ENCODE measurements at places on chromosomes 3 and 15.
A peak's percentile ranks its signal among the peaks of the same experiment; 100 is the strongest.

DNA sequence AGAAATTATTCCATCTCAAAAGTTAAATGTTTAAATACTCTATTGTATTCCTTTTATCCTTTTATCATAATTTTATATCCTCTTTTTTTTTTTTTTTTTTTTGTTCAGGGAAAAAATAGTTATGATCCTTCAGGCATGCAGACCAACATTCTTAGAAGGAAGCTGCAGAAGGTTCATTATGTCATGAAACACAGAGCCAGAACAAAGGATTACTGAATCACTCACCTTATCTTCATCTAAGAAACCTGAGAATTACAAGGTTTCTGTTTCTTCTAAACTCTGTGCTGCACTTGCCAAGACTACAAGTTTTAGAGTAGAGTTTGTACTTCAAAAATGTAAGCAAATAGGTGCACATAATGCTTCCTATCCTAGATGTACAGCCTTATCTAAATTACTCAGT, 3.3 kb downstream of the PLCH1 start:
- no peak for DNase-seq

DNA sequence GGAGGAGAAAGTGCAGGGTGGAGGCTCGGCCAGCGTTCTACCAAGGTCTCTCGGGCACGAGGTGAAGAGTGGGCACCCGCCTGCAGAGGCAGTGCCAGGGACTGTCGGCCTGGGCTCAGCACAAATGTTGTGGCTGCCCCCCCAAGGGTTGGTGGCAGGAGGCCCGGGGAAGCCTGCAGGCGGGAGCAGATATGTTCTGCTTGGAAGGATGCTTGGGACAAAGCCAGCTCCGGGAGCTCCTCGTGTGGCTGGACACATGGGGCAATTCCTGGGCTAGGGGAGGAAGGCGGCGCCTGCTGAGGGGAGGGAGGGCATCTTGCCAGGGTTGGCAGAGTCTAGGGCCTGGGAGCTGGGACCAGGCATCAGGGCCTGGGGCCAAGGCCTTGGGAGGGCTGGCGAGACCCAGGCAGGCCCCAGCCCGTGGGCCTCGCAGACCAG, 30.4 kb upstream of the FBLN2 start:
- no peak for DNase-seq

GRCh38 chr3:190645932-190646460, 132.1 kb downstream of the IL1RAP start:
- no peak for DNase-seq

GRCh38 chr3:17151598-17152373, 267.0 kb downstream of the PLCL2 start:
- no peak for DNase-seq

GRCh38 chr3:109187390-109187789, 50.9 kb downstream of the C3orf85 start:
- DNase-seq: no peak

- no peak for DNase-seq
These were observed 19.0 kb downstream of the MAPK6 start for GRCh38 chr15:52037889-52038505.

GRCh38 chr3:29697989-29698388, 417.1 kb downstream of the RBMS3 start:
- DNase-seq: no peak

DNA sequence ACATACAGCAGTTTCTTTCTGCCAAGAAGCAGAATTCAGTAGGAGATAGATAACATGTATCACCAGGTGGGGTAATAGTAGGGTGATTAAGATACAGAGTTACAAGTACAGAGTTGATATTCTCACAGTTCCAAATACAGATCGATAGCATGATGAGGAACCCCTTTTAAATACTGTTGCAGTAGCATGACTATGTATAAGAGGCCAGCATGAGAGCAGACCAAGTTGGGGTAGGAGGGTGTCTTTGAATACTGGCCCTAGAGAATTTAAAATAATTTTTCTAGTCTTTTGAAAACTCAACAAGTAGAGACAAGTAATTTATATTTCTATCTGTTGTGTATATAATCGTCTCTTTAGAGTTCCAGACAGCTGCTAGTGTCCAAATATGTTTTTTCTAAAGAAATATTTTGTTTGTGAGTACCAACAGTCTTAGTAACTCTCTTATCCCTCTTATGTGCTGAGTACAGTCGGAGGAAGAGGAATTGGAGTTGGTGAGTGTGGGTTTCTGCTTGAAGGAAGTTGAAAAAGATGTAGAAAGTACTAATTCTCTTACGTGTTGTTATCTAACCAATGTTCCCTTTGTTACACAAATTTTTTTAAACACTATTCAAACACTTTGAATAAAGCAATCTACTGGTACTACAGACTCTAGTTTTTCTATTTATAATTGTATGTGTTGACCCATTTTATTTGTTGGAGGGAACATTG, 30.2 kb downstream of the LYSMD4 start:
- peak; percentile 69 for DNase-seq

DNA sequence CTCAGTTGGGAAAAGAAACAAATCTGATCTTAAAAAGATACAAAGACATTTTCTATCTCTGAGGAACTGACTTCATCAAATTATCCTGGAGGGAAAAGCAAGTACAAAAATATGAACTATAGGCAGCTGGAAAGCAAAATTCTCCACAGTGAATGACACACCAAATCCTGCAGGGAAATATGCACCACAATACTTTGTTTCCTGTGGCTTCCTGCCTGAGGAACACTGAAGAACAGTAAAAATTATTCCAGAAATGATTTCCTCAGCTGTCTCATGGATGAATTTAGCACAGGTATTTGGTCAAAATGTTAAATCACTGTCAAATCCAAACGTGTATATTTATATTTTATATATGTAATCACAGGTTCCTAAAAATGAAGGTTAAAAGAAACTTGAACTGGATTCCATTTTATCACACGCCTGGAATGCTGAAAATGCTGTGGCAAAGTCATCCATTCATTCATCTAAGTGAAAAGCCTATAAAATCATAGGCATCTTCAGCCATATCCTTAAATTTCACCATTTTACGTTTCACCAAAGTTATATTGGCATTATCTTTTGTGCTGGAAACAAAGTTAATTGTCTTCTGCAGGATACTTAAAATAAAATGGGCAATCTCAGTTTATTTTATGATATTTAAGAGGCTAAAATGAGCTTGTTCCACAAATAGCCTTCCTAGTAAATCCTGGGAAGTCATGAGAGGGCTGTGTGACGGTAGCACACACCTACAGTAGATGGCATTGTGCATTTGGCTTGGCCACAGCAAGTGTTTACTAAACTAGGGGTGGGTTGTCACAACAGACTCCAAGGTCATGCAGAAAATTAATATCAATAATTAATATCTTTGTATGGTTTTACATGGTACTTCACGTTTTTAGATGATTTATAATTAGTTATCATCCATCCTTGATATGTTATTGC, 19.3 kb upstream of the TSC22D2 start:
- no peak for DNase-seq

DNA sequence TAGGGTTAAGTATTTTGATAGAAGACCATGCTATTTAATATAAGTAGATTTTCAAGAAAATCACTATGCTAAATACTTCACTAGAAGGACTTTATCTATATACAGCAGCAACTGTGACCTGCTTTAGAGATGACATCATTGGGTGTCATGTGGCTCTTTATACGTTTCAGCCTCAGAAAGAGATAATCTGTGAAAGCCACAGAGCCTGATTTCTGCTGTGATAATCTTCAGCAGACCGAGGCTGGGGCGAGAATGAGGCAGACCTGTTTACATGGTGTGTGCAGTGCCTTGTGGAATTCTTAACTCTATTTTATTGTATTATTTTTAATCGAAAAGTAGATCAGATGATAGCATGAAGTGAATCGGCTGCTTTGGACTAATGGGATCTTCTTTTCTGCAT, 471.2 kb downstream of the MFSD1 start:
- DNase-seq: no peak

- no peak for DNase-seq
These were observed 8.4 kb upstream of the SETMAR start for GRCh38 chr3:4294616-4295327.

DNA sequence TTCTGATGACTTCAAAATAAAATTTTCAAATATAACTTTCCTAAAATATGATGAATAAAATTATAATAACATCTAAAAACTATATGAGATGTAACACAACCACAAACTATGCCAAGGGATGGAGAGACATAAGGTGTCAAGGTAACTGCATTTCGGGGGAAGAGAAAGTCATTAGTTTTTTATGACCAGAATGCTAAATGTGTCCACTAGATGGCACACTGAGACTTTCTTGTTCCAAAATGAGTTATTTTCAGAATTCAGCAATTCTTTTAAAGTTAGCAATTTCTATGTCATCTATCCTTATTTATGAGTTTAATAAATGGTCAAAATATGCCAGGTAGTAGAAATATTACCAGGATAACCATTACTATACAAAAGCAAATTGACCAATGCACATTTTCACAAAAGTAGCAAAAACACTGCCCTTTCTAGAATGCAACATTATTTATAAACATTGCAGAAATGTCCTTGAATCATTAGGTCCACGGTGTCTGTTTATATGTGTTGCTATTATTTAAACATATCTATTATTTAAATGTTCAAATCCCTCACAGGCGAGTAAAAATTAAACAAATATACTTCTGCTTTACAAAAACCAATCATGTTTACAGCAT, 374.2 kb downstream of the PLCL2 start:
- peak; percentile 54 for DNase-seq

DNA sequence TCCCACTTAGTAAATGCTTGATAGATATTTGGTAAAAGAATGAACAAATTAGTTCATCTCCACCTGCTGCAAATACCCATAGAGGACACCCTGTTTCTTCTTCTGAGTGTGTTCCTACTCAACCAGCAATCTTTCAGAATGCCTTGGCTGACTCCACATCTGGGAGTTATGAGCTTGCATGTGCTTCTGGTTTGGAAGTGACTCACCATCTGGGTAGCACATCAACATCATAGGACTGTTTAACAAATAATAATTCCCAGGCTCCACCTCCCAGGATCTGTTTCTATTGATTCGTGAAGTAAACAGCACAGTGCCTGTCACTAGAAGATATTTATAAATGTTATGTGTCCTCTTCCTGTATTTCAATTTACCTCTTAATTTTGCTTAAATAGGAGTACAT, 580.1 kb downstream of the ROBO2 start:
- no peak for DNase-seq

DNA sequence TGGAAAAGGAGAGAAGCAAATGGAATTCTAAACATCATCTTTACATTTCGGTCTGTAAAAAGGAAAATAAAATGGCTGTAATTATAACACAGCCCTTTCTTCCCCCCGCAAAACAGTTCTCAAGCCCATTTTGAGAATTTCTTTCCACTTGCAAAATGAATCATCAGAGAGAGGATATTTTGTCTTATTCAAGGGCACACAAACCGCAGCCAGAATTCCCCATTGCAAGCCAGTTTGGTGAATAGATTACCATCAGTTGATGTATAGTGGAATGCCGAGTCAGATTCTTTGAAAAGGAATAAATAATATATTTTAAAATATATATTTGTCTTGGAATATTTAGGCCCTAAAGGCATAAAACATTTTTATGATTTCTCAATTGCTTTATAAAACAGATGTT, 420.4 kb upstream of the SEMA6D start:
- DNase-seq: no peak

DNA sequence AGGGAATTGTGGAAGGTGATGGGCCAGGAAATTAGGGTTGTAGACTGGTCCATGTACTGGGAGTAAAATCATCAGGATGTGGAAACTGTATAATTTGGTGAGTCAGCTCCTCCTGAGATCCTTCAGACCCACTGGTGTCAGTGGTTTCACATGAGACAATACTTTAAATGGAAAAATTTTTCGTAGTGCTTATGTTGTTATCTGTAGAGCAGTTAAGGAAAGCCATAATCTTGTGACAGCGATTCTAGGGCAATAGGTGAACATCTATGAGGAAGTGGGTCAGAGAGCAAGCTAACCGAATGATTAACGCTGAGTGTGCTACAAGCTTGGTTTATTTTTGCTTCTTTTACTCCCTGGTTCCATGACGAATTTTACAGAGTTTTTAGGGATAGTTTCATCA, 200.6 kb downstream of the CADM2 start:
- DNase-seq: no peak

DNA sequence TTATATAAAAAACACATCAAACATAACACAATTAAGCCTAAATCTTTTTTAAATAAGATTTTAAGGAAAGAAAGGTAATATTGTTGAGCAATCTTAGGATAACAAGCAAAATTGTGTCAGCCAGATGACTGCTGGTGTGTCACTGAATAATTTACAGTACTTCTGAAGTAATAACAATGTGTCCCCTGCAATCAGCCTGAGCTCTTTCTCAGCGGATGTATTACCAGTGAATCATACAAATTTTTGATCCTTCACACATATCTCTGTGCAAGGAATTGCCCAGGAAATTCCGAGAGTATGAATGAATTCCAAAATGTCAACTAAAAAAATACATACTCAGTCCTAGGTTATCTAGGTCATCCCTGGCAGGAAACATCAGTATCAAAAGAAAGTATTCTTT, 76.6 kb upstream of the PTX3 start:
- peak; percentile 50 for DNase-seq

GRCh38 chr3:123385981-123386380, 62.9 kb downstream of the ADCY5 start:
- DNase-seq: no peak

- DNase-seq: no peak
These were observed 144.1 kb upstream of the UBE3A start for GRCh38 chr15:25582886-25583285.

All from suppressor macrophage treated with lipopolysaccharide for 1 hour (primary cell).